NCI-H69 (cell line): ENCODE measurements at places on chromosomes 1 and 21.

DNA sequence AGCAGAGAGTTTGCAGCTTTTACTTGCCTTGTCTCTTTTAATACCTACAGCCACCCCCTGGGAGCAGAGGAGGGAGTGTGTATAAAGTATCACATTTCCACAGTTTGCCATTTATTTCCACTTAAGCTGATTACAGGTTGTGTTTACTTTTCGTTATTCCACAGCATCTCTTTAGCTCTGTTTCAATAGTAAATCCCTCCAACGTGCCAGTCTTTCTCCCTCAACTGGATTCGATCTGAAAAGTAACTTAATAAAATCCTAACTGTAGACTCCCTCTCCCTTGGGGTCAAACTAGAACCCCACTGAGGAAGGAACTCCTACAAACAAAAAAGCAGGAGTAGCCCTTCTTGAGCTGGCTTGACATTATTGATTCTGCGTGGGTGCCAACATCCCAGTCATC lies 3.1 kb upstream of the FCGR2A start:
- peak; percentile 49 for DNase-seq

DNA sequence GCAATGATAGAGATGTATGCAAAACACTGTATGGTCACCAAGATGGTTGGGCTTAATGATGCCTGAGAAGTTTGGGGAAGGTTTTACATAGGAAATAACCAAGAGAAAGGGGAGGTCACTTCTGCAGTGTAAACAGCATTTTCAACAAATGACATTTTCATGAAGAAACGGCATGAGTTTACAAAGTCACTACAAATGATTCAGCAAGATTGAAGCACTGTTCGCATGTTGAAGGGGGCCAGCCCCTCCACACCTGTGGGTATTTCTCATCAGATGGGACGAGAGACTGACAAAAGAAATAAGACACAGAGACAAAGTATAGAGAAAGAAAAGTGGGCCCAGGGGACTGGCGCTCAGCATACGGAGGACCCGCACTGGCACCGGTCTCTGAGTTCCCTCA lies 234.1 kb upstream of the POGK start:
- no peak for DNase-seq

DNA sequence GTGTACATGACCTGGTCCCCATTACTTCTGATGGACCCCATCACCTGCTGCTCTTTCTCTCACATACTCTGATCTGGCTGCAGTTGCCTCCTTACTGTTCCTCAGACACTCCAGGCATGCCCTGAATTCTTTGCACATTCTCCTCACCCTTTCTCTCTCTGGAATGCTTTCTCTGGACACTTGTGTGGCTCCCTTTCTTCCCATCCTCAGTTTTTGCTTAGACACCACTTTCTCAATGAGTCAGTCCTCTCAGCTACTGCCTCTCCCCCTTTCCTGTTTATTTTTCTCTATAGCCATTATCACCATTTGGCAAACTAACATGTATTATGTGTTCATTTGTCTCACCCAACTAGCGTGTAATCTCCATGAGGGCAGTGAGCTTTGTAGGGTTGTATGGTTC lies 28.1 kb downstream of the PLXNA2 start:
- DNase-seq: no peak

DNA sequence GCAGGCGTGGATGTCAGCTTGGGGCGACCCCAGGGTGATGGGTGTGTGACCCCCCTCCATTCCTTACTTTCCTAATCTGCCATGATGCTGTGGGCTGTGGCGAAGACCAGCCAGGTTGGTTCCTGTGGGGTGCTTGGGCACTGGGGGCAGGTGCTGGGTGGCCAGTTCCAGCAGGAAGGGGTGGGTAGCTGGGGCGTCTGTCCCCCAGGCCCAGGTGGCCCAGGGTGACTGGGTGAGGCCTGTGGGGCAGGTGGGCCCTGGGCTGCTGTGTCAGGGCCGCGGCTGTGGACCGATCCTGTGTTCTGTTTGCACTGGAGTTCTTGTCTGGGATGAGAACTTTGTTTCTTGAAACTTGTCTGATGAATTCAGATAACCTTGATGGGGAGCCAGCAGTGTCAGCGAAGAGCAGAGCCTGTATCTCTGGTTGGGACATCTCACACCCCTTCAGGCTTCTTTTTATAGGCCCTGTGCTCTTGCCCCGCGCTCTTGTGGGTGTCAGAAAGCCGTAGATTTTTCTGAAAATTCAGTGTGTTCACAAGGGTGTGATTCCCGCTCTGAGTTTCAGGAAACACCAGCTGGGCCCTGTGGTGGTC lies 3.7 kb downstream of the PRKCZ start:
- DNase-seq: no peak

GRCh38 chr1:119435052-119435451 lies 20.1 kb downstream of the HSD3B2 start:
- no peak for DNase-seq

DNA sequence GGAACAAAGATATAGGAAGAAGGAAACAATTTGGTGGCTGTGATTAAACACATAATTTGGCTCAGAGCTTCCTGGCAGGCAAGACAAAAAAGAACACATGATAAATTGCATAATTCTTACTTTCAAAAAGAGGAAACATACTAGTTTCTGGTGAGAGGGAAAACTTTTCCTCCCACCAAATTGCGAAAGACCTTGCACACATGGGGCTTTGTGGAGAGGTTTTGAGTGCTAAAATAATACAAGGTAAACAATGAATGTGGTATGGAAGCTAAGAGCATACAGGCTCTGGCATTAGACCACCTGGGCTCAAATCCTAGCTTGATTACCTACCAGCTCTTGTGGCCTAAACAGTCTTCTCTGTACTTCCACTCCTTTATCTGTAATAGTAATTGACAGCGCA lies 140.2 kb upstream of the HOOK1 start:
- DNase-seq: peak; percentile 36

GRCh38 chr1:53274026-53274425 lies 35.7 kb upstream of the MAGOH start:
- no peak for DNase-seq

DNA sequence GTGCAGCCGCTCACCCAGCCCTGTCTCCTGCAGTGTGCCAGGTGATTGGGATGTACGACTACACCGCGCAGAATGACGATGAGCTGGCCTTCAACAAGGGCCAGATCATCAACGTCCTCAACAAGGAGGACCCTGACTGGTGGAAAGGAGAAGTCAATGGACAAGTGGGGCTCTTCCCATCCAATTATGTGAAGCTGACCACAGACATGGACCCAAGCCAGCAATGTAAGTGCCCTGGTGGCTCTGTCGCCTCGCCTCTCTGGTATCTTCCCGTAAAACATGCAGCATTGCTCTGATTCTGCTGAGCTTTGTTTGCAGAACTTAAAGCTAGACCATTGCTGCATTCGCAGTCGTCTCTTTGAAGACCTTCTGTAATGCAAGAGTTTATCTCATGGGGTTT lies 79.2 kb downstream of the ATP5PO start:
- DNase-seq: no peak

GRCh38 chr21:17658931-17659330 lies 46.2 kb upstream of the BTG3 start:
- peak; percentile 77 for DNase-seq

GRCh38 chr1:234519506-234519905 lies 40.5 kb upstream of the TARBP1 start:
- DNase-seq: peak; percentile 35

DNA sequence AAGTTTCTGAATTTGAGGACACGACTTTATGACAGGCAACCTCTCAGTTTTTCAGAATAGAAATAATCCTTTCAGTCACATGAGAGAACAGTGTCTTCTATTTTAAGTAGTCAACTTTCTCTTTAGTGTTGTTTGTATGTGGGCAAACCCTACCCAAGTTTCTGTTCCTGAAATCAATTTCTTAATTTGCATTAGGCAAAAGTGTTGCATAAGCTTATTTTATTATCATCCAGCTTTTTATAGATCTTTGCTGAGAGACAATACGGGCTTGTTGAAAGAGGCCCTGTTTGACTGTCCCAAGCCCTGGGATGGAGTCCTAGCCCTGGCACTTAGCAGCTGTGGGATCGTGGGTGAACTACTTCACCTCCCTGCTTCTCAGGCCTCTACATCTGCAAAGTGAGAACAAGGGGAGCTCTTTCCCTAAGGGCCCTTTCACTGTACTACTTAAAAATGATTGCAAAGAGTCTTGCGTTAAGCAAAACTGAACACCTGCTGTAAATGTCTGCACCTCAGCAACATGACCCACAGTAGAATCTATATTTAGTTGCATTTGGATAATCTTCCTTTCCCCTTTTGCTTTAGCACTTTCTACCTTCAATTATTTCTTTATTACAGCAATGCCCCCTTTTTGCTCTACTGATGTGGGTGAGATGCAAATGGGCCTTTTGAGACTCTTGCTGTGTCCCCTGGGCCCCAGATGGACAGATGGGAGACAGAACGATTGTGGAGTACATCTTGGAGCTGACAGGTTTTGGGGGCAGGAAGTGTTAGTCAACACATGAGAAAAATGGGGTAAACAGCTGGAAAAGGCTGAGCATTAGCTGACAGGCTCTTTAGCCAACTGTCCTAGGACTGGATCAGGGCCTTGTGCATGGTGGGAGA lies 41.0 kb upstream of the SCAF4 start:
- no peak for DNase-seq

DNA sequence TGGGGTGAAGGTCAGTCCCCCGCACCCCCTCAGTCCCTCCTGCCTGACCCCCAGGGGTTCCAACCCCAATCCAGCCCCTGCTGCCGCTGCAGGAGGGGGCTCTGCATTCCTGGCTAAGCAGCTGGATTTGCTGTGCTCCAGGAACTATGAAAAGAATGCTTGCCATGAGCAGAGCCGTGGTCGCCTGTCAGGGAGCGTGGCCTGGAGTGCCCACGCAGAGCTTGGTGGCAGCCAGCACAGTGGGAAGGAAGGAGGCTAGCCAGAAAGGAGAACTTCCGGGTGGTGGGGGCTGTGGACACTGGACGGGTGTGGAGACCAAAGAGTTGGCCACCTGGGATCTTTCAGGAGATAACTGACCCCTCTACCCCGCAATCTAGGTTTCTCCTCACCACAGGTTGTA lies 5.6 kb downstream of the COL8A2 start:
- DNase-seq: no peak

GRCh38 chr1:223245983-223246382 lies 102.9 kb upstream of the TLR5 start:
- DNase-seq: no peak
